SJSA1 (cell line): ENCODE measurements at places on chromosomes 1 and 21. TPM values are rescaled to one million over a fixed set of nuclear protein-coding genes. Genes with fewer than 3 reads are reported as not detected.

DNA sequence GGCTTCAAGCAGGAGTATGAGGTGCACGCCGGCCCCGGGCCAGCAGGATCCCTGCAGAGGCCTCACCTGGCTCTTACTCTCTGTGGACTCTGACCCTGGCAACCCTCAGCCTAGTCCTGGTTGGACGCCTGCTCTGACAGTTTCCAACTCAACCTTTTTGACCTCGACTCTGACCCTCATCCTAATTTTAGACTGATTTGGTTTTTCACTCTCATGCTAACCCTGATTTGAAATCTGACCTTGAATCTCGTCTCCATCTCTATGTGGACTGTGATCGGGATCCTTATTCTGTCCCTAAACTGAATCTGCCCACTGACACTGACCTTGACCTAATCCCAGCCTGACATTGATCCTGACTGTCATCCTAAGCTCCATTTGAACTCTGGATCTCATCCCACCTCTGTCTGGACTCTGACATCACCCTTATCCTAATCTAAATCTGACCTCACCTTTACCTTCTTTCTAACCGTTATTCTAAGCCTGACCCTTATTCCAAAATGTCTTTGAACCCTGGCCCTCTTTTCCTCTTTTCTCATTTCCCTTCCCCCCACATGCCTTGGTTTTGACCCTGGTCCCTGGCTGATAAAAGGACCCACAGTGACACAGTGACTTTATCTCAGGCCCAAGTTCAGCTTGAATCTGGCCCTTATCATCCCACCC is 67.8 kb downstream of the PTPRU start:
- no peak for DNase-seq

DNA sequence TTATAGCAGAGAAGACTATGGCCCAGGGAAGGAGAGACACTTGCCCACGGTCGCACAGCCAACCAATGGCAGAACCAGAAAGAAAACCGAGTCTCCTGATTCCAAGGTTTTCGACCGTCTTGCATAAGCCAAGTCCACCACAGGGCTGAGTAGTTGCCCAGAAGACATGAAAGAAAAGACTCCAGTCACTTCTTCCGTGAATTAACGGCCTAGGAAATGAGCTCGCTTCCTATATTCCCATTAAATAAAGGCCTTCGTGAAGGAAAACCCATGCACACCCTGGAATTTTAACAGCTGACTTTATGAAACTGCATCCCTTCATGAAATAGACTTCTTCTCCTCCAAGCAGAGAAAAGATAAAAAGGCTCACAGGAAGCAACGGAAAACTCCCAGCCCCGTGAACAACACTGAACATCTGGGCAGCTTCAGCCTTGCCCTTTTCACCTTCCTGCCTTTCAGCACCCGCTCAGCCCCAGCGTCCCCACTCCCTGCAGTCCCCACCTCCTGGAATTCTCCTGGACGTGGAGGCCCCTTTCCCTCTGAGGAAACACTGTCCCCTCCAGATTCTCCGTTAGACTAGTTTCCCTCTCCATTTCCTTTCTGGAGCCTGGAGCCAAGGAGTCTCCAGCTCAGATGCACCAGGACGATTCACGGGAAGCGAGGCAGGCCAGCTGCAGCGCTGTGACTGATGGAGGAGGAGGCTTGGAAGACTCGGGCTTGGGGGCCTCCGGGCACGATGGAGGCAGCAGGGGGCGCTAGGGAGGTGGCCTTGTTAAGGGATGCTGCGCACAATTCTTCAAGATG is 2.7 kb upstream of the MYOC start:
- DNase-seq = no peak

GRCh38 chr1:193457676-193458075 is 271.3 kb upstream of the B3GALT2 start:
- DNase-seq = no peak

DNA sequence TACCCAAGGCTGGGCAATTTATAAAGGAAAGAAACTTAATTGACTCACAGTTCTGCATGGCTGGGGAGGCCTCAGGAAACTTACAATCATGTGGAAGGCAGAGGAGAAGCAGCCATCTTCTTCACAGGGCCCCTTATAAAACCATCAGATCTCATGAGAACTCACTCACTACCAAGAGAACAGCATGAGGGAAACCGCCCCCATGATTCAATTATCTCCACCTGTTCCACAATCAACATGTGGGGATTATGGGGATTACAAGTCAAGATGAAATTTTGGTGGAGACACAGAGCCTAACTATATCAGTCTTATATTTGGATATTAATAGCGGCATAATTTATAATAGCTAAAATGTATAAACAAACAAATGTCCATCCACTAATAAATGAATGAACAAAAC is 1123.7 kb upstream of the NCAM2 start:
- DNase-seq = no peak

DNA sequence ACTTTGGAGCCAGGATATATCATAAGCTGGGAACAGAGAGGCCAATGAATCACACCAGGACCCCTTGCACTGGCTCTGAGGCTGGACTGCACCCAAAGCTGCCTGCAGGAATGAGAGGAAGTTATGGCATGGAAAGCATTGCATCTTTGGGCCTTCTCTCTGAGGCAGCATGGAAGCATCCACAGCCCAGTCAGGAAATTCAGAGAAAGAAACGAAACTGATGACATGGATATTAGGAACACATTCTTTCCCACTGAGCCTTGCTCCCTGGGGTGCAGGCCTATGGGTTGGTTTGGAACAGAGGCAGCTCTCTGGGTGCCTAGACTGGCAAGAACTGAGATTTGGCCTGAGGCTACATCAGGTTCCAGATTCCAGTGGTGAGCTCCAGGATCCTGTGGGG is 98.6 kb downstream of the NGF start:
- DNase-seq = no peak

DNA sequence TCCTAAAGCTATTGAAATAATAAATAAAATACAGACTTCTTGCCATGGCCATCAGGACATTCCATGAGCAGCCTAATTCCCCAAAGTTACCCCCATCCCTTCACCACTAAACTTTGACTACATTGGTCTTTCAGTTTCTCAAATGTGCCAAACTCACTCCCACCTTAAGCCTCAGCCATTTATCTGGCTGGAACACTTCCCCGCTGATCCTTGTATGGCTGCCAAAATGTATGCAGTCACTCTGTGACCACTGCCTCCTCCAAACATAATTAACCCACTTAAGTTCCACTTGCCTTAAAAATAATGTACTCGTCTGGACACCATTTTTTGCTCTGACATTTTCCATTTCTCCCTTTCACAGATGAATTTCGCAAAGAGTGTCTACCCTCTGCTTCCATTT is 407.4 kb downstream of the NTNG1 start:
- no peak for DNase-seq

DNA sequence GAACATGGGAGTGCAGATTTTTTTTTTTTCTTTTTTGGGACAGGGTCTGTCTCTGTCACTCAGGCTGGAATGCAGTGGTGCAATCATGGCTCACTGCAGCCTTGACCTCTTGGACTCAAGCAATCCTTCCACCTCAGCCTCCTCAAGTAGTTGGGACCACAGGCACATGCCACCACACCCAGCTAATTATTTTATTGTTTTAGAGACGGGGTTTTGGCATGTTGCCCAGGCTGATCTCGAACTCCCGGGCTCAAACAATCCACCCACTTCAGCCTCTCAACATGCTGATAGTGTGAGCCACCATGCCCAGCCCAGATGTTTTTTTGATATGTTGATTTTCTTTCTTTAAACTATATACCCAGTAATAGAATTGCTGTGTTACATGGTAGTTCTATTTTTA is 57.7 kb downstream of the RGSL1 start:
- no peak for DNase-seq

GRCh38 chr21:45352621-45353139 is 52.3 kb upstream of the COL18A1 start:
- DNase-seq = no peak

GRCh38 chr1:95028954-95029353 is 43.8 kb downstream of the ALG14 start:
- no peak for DNase-seq

DNA sequence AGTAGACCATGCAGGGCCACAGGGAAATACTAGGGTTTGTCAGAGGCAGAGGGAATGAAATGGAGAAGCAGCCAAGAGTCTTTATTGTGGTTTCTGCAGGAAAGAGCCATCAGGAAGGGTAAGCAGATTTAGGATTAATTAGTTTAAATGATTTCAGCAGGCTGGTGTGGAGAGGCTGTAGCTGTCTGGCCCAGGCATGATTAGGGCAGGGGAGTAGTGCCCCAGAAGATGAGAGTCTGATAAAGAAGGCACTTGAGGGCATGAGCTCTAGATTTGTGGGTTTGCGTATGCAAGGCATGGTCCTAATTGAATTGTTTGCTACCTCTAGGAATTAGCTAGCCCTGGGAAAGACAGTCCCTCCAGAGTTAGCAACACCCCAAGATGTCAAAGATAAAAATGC is 484.6 kb upstream of the PLXNA2 start:
- no peak for DNase-seq

- no peak for DNase-seq
Measured at GRCh38 chr1:168913711-168914463, 184.9 kb upstream of the DPT start.

GRCh38 chr1:197595304-197595904 is 179.9 kb downstream of the DENND1B start:
- no peak for DNase-seq

DNA sequence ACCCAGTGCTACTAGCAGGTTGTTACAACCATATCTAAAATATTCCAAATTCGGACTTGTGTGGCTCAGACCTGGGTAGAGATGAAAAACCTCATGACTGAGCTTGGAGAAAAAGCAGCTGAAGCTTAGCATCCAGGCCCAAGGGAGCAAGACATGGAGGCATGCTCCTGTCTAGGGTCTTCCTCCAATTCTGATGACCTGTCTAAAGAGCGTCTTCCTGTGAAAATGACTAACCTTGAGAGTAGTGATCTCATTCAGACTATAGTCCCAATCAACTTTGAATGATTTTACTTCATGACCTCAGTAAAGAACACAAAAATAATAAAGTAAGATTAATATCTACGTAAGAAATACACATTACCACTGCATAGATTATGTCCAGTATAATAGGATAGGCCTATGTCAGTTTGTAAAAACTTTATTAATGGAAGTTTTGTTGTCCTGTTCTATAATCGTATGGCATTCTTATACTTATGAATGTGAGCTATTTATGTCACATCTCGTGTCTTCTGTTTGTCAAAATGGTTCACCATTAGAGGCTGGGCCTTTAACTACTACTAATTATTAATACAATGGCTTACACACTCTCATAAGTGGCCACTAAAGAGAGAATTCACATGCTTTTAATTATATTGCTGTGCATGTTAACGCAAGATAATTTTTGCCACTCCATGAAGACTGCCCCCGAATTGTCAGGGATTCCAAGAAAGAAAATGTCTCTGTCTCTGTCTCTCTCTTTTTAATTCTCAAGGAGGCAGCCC is 201.3 kb downstream of the NCAM2 start:
- no peak for DNase-seq

DNA sequence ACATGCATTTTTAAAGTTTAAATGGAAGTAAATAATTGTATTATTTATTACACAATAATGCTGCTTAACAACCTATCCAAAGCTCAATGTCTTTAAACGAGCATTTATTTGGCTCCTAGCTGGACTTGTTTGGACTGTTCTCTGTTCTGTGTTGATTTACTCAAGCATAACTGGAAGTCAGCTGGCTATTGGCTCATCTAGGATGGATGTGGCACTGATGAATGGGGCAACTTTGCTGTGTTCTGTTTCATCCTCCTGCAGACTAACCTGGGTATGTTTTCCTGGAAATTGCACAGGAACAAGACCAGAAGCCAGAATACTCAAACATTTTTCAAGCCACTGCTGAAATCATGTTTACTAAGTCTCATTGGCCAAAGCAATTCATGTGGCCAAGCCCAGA is 70.8 kb upstream of the HSD17B7 start:
- DNase-seq = no peak

GRCh38 chr1:193240609-193241008 is 54.2 kb upstream of the B3GALT2 start:
- DNase-seq = no peak

- peak; percentile 68 for DNase-seq
Measured at GRCh38 chr1:169102567-169102966, 3.9 kb upstream of the ATP1B1 start.

GRCh38 chr1:101697072-101697471 is 299.7 kb downstream of the OLFM3 start:
- no peak for DNase-seq

GRCh38 chr1:31651089-31651420 is 6.4 kb upstream of the PEF1 start:
- no peak for DNase-seq

- no peak for DNase-seq
Measured at GRCh38 chr1:7578206-7578605, 192.9 kb upstream of the VAMP3 start.

DNA sequence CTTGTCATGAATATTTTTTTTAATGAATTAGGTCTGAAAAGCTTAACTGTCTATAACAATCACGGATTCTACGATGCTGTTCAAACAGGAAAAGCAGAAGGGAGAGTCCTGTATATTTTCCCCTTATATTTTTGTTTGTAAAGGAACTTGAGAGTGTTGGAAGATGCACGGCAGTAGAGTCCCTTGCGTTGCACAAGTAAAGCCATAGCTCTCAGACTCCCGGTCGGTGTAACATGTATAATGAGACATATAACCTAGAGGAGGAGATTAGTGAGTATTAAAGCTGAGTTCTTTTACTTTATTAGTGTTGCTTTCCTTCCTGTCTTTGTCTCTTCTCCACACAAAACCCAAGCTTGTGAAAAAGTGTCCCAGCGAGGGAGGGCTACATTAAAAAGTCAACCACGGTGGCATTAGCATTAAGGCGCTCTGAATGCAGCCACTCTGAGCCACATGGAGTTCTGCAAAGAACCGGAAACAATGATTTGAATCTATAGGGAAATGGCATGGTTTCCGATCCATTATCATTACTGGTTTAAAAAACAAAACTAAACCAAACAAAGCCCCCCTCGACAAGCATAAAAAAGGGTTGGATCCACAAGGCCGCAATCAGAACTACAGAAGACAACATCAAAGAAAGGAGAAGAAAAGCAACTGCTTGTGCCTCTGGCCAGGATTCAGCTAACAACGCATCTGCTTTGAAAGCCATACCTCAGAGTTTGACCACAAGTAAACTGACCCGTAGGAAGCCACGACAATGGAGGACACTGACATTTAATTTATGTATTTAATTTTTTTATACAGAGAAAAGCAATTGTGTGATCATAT is 356.8 kb downstream of the LMO4 start:
- no peak for DNase-seq

Gene GBP5
- 6.4 and 10.4 TPM in 2 replicates for total RNA-seq

Gene TRIM46
- total RNA-seq = 0.21 and 1.1 TPM in 2 replicates

Gene SLC22A15
- 0.94 and 4.7 TPM in 2 replicates for total RNA-seq

Gene SERTAD4
- 4.8 and 6.6 TPM in 2 replicates for total RNA-seq

Gene TMEM201
- 8.7 and 10.1 TPM in 2 replicates for total RNA-seq

Gene AHDC1
- total RNA-seq = 2.9 and 4.1 TPM in 2 replicates
